Glutamatergic neuron (in vitro differentiated cells): ENCODE measurements at places on chromosomes 5 and 9.

- no peak for DNase-seq
These were observed 1126.7 kb upstream of the CDH9 start for GRCh38 chr5:28165096-28165495.

DNA sequence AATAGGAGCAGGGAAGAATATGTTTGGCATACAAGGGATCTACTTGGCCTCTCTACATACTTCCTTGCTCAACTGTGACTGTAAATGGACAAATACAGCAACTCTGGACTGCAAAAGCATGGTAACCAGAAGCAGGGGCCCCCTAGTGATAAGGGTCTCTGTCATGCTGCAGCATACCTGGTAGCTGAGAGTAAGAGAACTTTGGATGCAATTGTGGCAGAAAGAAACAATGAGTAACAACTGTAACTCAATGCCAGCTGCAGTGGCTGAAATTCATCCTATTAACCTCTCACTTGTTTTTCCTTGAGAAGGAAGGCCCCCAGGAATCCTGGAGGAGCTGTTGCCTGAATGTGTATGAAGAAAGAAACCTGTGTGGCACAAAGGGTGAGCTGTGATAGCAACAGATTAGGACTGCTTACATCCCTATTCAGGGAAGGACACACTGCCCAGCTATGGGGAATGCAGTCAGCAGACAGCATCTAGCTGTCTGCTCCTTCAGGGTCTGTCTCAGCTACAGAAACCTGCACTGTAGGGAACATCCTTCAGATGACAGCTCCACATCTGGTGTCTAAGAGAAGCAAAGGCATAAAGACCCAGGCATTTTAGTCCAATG is 468.1 kb upstream of the ACTBL2 start:
- DNase-seq, result no peak

DNA sequence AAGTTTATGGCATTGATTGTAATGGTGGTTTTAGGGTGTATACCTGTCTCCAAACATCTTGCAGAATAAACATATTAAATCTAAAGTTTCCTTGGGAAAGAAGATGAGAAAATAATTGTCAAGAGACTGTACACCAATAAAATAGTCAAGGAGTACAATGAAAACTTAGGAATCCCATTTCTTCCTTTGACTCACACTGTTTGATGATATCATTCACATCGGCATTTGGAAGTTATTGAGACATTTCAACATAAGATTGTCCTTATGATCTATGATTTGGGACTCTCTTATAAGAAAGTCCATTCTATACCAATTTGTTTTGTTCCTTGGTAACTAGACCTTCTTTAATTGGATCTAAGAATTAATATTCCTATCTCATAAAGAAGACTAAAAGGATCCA is 482.7 kb downstream of the RAB3C start:
- DNase-seq, result no peak

DNA sequence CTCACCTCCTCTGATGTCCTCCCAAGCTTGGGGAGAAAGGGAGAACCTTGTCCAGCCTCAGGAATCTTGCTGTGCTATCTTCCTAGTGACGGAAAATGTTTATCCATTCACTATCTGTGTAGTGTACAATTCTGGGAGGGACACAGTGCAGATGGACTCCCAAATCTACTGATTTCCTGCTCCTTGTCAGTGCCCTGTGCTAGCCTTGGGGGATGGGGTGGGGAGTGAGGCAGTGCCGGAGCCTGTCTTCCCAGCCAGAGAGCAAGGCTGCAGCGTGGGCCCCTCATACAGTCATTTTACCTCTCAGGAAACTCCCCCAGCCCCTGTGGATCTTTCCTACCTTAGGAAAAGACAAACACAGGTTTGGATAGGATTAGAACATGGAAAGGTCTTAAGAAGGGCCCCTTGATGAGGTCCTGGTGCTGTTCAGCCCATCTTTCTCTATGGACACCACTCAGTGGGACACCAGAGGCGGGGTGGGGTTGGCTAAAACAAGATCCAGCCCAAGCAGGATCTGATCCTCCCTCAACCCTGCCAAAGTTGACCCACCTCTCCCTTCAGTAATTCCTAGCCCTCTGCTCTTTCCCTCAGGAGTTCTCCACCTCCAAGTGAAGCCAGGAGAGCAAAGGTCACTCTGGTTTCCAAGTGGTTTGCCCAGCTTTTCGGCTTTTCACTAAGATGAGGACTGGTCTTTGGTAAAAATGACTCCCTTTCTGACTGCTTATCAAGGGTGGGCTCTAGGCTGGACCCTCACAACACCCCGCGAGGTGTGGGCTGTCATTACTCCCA is 3.4 kb downstream of the DOLK start:
- no peak for DNase-seq

DNA sequence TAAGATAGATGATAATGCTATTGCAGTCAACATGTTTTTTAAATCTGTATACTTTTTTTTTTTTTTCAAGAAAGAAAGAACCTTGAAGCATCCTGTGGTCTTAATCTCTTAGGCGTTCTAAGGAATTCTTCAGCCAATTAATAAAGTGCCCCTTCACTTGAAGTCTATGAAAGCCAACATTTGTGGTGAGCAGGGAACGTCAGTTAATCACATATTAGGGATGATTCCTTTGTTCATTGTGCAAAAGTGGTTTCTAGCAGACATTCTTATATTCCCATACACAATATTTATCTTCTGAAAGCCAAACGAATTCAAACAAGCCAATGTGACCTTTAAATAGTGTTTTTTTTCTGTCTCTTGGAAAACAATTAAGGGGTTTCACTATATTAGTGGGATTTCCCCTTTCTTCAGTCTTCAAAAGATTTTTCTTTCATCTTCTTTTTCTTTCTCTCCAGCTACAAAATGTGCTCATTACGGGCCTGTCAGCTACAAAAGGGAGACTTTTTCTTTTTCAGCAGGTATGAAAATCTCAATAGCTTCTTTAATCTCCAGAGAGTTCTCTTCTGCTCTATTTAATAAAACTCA is 40.1 kb downstream of the TMEM167A start:
- no peak for DNase-seq

DNA sequence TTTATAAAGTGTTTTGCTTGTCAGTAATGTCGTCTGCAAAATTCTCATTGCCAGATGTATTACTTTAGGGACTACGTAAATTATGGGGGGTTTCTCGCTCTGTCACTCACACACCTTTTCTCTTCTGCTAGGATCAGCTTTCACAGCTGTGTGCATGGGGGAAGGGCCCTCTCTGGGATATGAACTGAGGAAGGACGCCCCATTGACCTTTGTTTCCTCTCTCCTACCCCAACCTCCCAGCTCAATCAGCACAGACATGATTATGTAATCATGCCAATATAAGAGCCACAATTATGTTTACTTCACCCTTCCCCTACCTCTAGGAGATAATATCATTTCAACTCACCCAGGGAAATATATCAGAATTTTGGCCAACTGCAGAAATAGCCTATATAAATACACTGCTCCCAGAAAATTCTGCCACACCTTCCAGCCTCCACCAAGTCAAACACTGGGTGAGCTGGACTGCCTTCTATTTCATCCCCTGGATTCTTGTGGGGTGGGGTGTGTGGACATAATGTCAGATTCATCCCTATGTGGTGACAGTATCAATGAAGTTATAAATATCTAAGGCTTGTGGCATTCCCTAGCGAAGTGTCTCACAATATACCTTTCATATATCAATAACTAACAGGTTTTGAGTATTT is 12.6 kb upstream of the SEMA5A start:
- no peak for DNase-seq

- DNase-seq, result no peak
These were observed at the start of gene SOWAHA for GRCh38 chr5:132812781-132813598. SOWAHA (plus strand) TSS chr5:132813302; CDS start chr5:132813622, 320 bp downstream.

DNA sequence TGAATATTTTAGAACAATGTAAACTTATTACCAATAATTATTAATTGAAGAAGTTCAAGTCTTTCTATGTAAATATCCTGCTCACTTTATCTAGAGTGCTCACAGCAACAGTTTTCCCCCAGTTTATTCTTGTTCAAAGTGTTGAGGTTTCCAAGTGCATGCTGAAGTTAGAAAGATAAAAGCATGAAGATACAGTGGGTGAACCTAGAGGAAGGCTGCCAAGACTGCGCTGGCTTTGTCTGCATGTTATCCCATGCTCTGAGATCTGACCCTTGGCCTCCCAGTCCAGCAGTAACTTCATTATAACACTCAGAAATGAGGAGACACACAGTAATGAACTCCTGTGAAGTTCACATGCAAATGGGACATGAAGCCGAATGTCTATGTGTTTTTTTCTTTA is 76.0 kb upstream of the PIP5K1B start:
- no peak for DNase-seq

GRCh38 chr5:161064781-161065180 is 212.8 kb upstream of the ATP10B start:
- no peak for DNase-seq

- no peak for DNase-seq
These were observed 305.3 kb downstream of the CSNK1G3 start for GRCh38 chr5:123817267-123817666.

DNA sequence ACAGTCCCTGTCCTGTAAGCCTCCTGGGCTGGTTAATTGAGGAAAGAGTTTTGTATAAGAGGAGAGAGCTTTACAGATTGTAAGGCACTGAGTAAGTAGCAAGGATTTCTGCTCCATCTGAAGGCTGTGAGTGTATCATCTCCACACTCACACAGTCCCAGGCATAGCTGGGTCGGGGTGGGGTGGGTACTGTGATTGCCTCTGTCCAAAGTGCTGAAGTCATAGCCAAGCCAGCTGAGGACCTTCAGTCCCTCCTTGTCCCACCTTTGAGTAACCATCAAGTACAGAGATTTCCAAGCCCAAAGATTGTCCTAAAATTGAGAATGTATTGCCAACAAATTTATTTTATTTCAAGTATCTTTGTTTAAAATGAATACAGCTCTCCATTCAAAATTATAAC is 5.5 kb upstream of the DNAJB5 start:
- DNase-seq, result no peak

DNA sequence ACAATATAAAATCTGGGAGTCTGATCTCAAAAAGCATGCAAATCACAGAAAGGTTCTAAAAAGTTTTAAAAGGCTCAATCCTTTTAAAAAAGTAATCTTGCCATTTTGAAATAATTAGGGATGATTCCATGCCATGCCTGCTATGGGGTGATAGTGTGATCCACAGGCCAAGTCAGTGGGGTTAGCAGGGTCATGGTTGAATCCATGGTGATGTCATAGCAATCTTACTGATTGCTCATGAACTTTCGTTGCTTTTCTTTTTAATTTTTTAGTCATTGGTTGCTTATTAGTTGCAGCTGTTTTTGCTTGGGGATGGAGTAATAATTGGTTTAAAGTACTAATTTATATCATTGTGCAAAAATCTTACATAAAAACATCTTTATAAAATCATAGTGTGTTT is 485.0 kb downstream of the ENC1 start:
- DNase-seq, result no peak

- DNase-seq, result peak; percentile 75
These were observed at the start of gene PCDHAC2 for GRCh38 chr5:140966293-140967225. PCDHAC2 (plus strand) TSS chr5:140966476; CDS start chr5:140966767, 291 bp downstream.

- DNase-seq, result no peak
These were observed 30.3 kb upstream of the GRXCR2 start for GRCh38 chr5:145903113-145903512.

- no peak for DNase-seq
These were observed 245.8 kb downstream of the PJA2 start for GRCh38 chr5:109164001-109164400.

DNA sequence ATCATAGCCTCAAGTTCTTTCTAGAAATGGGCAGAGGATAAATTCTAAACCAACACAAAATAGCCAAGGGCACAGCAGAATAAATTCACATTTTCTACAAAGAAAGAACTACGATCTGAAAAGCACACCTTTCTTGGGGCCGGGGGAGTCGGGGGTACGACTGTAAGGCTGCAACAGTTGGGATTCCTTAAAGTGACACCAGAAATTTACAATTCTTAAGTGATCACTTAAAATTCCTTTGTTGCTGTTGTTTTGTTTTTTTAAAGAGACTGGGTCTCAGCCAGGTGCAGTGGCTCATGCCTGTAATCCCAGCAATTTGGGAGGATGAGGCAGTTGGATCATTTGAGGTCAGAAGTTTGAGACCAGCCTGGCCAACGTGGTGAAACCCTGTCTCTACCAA is 95.8 kb downstream of the CDK5RAP2 start:
- no peak for DNase-seq

- peak; percentile 59 for DNase-seq
These were observed 381.8 kb downstream of the ADGRV1 start for GRCh38 chr5:90940227-90940995.

DNA sequence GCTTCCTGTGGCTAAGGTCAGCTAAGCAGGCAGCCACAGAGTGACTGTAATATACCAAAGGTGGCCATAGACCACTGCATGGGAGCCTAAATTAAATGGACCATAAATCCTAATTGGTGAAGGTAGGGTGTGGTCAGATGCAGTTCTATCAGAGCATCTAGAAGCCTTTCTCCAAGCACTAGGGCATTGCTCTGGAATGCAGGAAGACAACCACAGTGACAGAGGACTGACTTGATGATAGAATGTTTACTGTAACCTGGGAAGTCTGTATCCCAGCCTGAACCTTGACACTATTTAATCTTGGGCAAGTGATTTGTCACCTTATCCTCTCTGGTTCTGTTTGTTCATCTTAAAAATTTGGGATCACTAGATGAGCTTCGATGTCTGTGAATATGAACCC is 2.3 kb downstream of the FBXO38 start:
- DNase-seq, result no peak

DNA sequence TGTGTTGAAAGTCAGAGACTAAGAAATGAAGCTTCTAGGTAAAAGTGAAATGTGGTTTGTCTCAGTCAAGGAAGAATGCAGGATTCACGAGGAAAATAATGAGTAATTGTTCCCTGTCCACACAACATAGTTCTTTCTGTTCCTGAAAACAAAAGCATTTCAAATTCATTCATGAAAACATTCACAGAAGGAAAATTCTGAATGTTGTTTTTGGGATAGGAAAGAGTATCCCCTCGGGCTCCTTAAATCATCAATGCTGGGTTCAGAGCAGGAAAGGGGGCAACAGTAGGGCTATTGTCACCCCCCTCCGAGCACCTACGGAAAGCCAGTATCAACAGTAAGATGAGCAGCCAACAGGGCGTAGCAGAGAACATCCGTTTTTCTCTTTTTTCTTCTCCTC is 769.9 kb upstream of the ADAMTS16 start:
- no peak for DNase-seq

DNA sequence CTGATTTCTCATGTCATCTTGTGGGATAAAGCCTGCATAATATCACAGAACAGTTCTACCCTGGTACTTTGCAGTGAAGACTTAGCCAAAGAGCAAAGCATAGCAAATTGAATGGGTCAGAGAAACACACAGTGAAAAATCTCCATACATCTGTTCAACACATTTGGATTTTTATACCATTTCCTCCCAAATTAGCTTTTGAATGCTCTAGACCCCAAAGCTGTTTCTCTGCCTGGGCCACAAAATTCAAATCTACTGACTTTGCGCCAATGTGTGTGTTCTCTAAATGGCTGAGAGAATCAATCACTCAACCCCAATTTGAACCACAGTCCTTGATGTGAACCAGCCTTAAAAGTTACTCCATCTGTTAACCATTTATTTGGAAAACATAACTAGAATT is 236.9 kb upstream of the NFIL3 start:
- no peak for DNase-seq

GRCh38 chr9:2396622-2397285 is 224.8 kb upstream of the VLDLR start:
- no peak for DNase-seq

- no peak for DNase-seq
These were observed 27.8 kb downstream of the TNPO1 start for GRCh38 chr5:72844218-72844603.

GRCh38 chr9:86983249-86983619 is 35.9 kb upstream of the GAS1 start:
- DNase-seq, result no peak
